ENCODE measurements at places on chromosomes 2 and 18.

DNA sequence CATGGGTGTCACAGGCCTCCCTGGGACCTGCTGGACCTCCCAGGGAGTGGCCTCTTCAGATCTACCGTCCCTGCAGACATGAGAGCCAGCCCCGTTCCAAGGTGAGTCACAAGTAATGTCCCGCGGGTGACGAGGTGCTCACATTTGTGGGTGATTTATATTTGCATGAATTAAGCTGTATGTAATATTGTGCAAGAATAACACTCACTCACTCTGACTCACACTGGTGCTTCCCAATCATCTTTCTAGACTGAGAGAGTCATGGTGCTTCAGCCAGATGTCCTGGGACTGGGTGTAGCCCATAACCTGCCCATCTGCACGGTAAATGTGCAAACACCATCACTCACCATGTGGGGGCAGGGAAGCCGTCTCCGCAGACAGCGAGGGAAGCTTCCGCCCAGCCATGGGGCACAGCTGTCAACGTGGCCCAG lies 347.5 kb upstream of the SALL3 start:
- peak; percentile 6 for DNase-seq

- no peak for DNase-seq
Observed at GRCh38 chr2:203690441-203691047, 15.9 kb upstream of the CD28 start.

DNA sequence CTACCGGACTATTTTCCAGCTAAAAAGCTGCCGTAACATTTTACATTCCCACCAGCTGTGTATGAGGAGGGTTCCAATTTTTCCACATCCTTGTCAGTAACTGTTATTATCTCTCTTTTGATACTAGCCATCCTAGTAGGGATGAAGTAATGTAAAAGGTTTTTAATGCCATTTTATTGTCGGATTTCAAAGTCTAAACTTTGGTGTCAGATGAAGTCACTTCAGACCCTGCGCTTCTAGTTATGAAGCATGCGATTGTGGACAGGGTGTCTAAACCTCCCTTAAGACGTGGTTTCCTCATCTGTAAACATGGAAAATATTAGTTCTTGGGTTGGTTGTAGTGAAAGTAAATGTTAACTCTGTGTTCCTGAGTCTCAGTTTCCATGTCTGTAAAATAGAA lies 4.7 kb downstream of the DGKD start:
- DNase-seq, result no peak

DNA sequence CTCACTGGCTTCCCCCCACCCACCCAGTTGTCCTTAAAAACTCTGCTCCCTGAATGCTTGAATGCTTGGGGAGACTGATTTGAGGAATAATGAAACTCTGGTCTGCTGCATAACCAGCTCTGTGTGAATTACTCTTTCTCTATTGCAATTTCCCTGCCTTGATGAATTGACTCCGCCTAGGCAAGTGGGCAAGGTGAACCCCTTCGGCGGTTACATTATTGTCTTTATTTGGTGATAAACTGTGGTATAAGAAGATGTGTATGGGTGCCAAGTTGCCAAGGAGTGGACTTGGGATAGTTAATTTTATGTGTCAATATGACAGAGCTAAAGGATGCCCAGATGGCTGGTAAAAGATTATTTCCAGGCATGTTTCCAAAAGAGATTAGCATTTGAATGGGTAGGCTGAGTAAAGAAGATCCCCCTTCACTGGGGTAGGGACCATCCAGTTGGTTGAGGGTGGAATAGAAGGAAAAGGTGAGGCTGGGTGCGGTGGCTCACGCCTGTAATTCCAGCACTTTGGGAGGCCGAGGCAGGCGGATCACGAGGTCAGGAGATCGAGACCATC lies 98.5 kb upstream of the HAAO start:
- DNase-seq, result no peak

- peak; percentile 69 for DNase-seq
Observed at GRCh38 chr2:38572167-38572566, 30.6 kb downstream of the HNRNPLL start.

DNA sequence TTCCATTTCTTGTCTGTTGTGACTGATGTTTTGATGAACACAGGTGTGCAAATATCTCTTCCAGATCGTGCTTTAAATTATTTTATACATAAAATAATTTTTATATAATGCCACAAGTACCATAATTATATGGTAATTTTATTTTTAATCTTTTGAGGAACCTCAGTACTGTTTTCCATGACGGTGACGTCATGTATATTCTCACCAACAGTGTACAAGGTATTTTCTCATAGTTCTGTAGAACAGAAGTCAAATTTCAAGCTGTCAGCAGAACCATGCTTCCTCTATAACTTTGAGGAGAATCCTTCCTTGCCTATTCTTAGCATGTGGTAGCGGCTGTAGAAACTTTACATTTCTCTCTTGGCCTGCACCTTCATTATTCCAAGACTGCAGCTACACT lies 349.4 kb upstream of the GYPC start:
- DNase-seq, result no peak
